ENCODE measurements at places on chromosomes 3 and 15.

- no peak for DNase-seq
These were observed 402.9 kb downstream of the IL20RB start for GRCh38 chr3:137360531-137361201.

DNA sequence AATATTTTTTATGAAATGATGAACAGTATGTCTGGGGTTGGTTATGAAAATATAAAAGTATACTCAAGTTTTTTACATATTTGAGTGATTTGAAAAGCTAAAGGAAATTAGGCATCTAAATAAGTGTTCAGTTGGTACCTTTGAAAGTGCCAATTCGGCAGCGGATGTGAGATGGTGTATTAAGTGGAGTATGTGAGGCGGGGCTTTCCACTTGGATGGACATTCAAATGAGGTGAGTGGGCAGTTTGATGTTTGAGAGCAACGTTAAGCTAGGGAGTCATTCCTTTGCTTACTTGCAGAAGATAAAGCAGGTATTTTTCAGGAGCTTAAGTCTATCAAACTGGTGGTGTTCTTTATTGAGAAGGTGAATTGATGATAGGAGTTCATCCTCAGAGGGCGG is 189.0 kb upstream of the GOLIM4 start:
- no peak for DNase-seq

GRCh38 chr15:84634228-84634837 is 19.8 kb downstream of the WDR73 start:
- no peak for DNase-seq

- no peak for DNase-seq
These were observed 31.4 kb downstream of the CA12 start for GRCh38 chr15:63350178-63350621.

DNA sequence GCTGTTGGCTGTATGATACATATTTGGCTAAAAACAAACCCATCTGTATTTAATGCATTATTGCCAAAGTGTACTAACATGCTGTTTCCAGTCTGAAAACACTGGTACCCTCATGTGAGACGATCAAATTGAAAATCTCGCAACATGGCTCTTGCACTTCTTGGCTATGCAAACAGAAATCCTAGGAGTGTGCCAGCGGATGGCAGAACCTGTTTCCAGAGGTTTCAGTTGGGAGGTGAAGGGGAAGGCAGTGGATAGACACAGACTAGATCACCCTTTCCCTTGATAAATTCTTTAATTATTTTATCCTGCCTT is 350.3 kb downstream of the TUSC7 start:
- no peak for DNase-seq

- DNase-seq: no peak
These were observed 53.9 kb downstream of the PXYLP1 start for GRCh38 chr3:141285570-141285969.

- DNase-seq: no peak
These were observed 29.9 kb upstream of the PRR23C start for GRCh38 chr3:139074565-139075115.

- DNase-seq: peak; percentile 72
These were observed 4.4 kb downstream of the CMTM6 start for GRCh38 chr3:32498252-32498651.

DNA sequence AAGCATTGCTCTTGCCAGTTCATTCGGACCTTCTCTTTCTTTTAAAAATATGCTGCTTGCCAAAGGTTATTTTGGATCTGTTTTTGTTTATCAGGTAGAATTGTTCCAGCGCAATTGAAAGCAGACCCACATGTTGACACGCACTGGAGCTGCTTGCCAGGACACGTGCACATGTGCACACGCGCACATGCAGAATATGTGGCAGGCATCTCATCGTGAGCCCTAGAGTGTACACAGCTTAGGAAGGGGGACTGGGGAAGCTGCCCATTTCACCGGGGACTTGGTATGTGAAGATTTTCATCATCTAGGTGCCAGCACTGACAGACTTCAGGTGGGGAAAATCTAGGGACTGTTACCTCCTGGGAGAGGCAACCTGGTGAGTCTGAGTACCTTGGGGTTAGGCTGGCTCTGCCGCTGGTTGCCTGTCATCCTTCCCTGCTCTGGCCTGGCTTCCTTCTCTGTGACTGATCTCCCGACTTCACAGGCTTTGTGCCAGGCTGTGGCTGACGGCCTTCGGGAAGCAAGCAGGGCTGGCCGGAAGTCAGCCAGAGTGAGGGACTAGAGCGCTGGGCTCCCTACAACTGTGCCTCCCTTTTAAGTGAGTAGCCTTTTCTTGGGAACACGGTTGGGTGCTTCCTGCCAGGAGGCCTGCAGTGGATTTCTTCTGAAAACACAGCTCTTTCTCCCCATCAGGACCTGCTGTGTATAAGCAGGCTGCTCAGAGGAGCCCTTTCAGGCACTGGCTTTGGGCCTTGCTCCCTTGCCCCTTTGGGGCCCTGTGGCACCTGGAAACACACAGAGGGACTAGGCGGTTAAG is 129.3 kb downstream of the EEFSEC start:
- DNase-seq: no peak

Data from suppressor macrophage treated with lipopolysaccharide for 1 hour (primary cell).